Fibroblast of mammary gland (primary cell): ENCODE measurements at places on chromosomes 2 and 18.

DNA sequence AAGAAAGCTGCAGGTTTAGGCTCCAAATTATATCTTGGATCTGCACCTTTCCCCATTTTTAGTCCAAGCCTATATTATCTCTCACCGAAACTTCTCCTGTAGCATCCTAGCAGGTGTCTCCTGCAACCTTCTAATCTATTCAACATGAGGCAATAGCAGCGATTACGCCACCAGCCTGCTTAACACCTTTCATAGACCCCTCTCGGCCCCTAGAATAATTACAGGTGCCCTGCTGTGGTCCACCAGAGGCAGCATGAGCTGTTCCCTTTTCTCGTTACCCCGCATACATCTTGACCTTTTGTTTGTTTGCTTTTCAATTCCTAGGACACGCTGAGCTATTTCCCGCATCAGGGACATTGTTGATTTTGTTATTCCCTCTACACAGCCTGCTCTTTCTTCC, 361.9 kb downstream of the CYRIA start:
- no peak for DNase-seq

- no peak for DNase-seq
Measured at GRCh38 chr2:10923965-10924364, 12.2 kb downstream of the KCNF1 start.

GRCh38 chr18:25614168-25614567, 262.2 kb upstream of the ZNF521 start:
- DNase-seq = no peak

DNA sequence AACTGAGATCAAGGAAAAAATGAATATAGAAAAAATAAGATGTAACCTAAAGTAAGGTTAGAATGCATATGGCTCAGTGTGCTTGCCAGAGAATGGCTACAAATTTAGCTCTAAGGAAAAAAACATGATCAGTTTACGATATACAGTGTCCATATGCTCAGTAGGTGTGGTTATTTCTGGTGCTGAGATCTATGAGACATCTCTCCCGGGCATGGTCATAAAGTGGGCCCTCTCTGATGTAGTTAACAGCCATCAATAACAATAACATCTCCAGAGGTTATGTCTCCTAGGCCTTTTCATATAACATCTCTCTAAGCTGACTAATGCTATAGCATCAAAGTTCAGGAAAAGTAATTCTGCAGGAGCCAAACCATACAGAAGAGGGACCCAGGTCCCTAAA, 56.3 kb upstream of the UBE2E3 start:
- no peak for DNase-seq

GRCh38 chr2:121748202-121748601, 7.2 kb upstream of the TSN start:
- DNase-seq = peak; percentile 60

GRCh38 chr2:238728330-238729260, 119.3 kb upstream of the TWIST2 start:
- peak; percentile 99 for DNase-seq

GRCh38 chr2:23547725-23548124, 162.7 kb downstream of the KLHL29 start:
- DNase-seq = no peak

DNA sequence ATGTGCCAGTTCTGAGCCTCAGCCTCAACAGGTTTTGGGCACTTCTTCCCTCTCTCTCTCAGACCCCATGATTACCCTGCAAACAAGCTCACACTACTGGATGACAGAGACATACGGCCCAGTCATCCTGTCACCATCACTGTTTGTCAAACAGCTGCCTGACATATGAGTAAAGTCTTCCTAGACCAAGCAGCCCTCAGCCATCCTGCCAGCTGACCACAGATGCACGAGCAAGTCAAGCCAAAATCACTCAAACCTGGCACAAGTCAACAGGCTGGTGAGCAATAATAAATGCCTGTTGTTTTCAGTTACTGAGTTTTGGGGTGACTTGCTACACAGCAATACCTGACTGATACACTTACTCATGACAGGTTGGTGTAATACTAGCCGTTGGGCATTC, 75.5 kb upstream of the KLF7 start:
- DNase-seq = peak; percentile 68

DNA sequence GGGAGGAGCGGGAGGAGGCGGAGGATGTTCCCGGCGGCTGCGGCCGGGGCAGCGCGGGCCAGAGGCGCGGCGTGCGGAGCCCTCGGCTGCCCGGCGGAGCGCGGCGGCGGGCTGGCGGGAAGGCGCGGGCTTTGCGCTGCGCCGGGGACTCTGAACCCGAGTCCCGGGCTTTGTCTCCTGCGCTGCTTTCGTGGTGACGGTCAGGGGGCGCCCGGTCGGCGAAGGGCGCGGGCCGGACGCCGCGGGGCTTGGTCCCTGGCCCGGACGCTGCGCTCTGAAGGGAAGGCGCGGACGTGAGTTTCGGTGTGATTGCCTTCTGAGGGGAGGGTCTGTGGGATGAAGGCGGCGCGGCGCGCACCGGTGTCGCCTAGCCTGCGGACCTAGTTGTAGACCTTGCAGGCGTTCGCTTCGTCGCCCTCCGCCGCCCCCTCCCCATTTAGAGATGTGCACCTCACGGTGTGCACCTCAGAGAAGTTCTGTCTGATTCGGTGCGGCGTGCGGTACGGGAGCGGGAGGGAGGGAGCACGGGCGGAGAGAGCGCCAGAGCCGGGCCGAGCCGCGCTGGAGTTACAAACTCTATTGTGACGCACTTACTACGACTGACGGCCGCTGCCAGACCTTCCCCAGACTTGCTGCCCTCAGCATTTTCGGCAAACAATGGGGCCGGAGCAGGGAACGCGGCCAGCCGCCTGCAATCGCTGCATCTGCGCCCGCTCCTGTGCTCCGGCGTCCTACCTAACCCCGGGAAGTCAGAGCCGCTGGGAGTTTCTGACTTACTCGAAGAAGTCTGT, 2.1 kb downstream of the BCL2L11 start:
- DNase-seq = peak; percentile 81

GRCh38 chr2:231190531-231191197, 7.8 kb upstream of the ARMC9 start:
- peak; percentile 61 for DNase-seq

- peak; percentile 65 for DNase-seq
Measured at GRCh38 chr2:39059366-39059952, 61.4 kb downstream of the SOS1 start.

DNA sequence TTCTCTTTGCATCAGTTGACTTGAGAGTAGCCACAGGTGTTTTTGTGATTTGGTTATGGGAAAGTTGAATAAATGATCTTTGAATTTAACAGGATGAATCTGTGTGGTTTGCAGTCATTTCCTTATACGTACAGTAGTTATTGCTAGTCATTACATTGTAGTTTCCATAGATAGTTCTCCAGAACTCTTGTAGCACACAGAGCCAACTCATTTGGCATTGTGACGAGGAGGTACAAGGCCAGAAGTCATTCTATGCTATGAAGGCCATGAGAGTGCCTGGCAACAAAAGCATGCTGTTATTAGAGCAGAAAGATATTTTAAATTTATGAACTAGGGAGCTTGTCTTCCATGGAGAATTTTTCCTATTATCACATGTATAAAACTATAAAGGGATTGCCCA, 973.0 kb upstream of the CHAC2 start:
- no peak for DNase-seq

DNA sequence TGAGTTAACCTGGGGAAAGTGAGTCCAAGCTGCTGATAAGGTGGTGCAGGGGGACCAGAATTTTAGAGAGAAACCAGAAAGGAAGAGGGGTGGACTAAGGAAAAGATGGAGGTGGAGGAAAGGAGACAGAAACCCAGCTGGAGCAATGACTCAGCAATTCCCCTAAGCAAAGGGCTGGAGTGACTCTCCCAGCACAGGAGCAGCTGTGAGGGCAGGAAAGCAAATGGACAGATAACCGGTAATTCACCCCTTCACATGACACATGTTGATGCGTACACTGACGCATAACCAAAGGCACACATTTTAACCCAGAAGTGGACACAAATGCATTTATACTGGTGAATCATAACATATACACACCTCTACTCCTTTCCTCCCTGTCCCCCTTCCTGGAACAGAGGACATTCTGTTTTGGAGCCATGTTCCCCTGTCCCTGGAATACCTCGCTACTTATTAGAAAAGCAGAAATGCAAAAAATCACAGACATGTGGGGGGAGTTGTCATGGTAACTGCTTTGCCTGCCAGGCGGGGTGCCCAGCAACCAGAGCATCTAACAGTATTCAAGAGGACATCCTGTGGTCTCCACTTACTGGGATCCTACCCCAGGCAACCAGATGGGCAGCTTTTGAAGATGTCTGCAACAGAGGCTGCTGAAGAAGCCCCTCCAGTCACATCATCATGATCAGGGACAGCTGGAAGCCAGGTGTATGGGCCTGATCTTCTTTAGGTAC, 4.7 kb downstream of the CDK5R2 start:
- peak; percentile 94 for DNase-seq

DNA sequence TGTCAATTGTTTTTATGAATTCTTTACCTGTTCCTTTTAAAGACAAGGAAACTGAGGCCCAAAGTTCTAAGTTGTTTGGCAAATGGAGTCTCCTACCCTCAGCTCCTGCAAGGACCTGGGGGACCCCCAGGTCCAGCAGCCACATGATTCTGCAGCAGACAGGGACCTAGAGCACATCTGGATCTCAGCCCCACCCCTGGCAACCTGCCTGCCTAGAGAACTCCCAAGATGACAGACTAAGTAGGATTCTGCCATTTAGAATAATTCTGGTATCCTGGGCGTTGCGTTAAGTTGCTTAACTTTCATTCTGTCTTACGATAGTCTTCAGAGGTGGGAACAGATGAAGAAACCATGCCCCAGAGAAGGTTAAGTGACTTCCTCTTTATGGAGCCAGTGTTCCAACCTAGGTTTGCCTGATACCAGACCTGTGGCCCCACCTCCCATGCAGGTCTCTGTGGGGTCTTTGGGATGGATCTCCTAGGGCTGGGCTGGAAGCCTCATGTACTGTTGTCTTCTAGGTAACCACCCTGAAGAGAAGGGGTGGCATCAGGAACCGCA, 5.6 kb upstream of the CENPA start:
- DNase-seq = no peak

DNA sequence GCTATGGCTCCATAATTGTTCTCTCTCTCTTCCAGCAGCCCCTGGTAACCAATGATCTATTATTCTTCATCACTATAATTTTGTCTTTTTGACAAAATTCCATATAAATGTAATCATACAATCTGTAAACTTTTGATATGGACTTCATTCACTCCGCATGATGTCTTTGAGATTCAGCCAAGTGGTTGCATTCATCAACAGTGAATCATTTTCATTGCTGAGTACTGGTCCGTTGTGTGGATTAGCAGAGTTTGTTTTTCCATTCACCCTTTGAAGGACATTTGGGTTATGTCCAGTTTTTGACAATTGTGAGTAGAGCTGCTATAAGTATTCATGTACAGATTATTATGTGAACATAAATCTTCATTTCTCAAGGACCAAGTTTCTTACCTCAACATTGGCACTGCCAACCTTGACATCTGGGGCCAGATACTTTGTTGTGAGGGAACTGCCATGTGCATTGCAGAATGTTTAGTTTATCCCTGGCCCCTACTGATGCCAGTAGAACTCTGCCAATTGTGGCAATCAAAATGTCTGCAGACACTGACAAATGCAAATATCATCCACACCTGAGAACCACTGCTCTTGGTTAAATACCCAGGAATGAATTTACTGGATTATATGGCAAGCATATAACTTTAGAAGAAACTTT, 48.4 kb upstream of the BCL2L11 start:
- peak; percentile 83 for DNase-seq

DNA sequence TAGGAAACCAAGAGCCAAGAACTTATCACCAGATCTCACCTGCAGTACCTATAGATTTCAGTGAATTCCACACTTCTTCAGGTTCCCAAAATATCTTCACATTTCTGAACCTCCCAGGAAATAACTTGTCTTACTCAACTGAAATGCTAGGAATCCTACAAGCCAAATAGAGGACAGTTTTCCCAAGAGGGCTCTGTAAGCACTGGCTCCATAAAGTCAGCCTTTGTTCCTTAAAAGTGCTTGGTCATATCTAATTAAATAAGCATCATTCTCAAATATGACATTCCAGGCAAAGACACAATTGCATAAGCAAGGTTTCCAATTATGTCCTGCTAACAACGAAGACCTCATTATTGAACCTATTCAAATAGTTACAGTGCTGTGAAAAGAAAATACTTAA, 154.6 kb upstream of the MGAT5 start:
- DNase-seq = no peak

DNA sequence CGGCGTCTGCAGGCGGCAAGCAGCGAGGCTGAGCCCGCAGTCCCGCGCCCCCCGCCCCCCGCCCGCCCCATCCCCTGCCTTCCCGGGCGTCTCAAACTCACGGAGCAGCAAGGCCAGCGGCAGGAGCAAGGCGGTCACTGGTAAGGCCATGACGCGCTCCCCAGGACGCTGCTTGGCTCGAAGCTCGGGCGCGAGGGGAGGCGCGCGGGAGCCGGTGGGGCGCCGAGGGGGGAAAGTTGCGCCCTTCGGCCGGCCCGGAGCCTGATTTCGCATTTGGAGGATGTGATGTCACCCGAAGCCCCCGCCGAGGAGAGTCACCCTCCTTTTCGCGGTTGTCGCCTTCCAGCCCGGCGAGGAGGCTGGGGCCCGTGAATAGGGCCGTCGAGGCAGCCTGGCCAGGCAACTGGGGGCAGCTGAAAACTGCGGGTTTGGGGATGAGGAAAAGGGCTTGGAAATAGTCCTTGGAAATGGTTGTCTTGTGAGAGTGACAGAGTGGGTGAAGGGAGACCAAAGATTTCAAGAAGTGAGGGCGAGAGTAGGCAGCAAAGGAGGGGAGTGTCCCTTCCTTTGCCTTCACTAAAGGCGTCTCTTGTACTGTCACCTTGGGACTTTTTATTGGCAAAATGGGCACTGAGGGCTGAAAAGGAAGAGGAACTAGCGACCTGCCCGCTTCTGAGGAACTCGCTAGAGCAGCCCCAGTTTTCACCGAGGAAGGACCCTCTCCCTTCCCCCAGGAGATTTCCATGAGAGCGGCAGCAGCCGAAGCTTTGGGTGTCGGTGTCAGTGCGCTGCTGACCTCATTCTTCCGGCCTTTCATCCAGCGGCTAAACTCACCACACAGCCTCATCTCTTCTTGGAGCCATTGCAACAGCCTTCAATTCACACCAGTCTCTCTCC, at the start of gene CD8A:
TSS of gene CD8A (minus strand) at position 238 of the 897 bp plus-strand sequence. CDS start at position 150, 88 bp downstream.
- peak; percentile 30 for DNase-seq
